Astrocyte of the hippocampus (primary cell): ENCODE measurements at places on chromosomes 11 and 22.

DNA sequence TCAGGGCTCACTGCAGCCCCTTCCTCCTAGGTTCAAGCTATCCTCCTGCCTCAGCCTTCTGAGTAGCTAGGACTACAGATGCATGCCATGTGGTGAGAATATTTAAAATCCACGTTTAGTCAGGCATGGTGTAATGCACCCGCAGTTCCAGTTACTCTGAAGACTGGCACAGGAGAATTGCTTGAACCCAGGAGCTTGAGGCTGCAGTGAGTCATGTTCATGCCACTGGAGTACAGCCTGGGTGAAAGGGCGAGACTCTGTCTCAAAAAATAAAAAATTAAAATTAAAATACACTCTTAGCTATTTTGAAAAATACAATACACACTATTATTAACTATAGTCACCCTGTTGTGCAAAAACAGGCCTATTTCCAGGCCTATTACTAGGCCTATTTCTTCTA, 38.4 kb downstream of the NOX4 start:
- no peak for DNase-seq

DNA sequence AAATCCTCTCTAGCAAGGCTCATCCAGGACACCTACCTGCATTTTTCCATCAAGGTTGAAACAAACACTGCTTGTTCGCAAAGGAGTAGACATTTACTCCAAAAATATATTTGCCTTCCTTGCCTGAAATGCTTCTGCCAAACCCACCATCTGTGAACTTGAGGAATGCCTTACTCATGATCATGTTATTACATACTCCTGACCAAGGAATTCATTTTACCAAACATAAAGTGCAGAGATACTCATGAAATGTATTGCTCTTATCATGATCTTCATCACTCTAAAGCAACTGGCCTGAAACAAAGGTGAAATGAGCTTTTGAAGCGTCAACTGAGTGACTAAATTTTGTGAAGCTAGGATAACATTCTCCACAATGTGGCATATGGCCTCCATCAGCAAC, 243.1 kb upstream of the CCDC179 start:
- DNase-seq, result no peak

GRCh38 chr11:77136784-77137420, 8.9 kb downstream of the MYO7A start:
- no peak for DNase-seq

- no peak for DNase-seq
Observed at GRCh38 chr11:64778223-64778472, 194 bp downstream of the SF1 start.

DNA sequence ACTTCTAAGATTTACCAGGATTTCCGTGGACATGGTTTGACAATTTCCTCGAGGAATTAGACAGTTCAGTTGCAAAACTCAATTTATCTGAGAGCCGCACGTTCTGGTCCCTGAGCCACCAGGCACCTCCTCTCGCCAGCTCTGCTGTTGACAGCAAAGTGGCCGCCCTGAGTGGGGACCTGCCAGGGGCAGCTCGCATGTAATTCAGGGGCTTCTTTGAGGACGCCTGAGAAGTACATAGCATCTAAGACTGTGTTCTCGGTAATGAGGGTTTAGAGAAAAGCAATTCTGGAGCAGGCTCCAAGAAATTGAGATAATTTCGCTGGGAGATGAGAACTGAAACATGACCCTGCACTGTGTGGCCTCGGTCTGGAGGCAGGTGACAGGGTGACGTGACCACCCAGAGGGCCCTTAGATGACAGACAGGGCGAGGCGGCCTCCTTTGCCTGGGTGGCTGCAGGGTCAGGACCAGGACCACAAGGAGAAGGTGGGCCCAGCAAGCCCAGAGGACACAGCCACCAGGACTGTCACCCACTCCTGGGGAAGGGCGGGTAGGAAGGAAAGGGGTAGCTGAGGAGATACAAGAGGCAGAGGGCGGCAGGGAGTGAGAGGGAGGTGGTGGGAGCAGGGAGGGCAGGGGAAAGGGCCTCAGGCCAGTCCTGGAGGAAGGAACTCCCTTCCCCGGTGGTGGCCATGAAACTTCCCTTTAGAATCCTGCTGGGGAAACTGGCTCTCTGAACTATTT, 55.0 kb downstream of the RTL6 start:
- DNase-seq, result no peak

DNA sequence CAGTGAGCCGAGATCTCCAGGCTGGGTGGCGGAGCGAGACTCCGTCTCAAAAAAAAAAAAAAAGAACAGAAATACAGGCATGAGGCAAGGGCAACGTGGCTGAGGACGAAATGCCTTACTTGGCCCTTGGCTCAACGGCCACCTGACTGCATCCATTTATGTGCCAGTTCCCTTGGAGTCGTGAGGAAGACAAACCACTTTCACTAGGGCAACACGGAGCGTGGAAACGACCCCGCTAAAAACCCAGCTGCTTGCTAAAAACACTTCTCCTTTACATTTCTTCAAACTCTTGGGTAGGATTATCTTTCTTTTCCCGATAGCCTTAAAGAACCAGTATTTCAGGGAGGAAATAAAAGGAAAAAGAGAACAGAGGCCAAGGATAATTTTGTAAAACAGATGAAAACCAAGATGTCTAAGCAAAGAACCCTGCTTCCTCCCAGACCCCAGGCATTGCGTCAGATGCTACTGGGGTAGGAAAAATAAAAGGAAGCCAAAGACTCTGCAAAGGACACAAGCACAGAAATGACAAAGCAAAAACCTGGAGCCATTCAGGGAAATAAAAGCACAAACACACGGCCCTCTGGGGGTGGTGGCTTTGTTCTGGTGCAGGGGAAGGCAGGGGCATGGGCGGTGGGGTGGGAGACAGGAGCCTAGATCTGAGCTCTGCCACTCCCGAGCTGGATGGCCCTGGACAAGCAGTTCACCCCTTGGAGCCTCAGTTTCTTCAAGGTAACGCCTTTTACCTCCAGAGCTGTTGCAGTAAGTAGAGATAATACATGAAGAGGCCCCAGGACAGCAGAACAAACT, 37.0 kb downstream of the PC start:
- no peak for DNase-seq

DNA sequence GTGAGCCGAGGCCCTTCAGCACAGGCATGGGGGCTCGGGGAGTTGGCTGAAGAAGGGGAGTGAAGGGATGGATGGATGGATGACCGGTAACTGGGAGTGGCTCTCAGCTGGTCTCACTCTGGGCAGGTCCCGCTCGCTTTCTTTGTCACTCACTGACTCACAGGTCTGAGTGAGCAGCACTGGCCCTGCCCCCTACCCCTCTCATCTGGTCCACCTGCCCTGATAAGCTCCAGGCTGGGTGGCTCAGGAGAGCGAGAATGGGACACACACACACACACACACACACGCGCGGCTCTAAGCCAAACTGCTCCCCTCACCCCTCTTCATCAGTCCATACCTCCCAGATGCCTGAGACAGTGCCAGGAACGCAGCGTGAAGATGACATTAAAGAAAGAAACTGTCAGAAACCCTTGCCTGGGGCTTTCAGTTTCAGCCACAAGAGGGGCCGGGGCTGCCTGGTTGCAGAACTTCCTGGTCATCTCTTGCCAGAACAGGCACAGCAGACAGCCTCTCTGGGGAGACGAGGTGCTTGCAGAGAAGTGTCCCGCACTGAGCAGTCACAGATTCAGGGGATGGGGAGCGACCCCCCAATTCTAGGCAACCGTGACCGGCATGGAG, 16.5 kb upstream of the SHISAL1 start:
- DNase-seq, result no peak

GRCh38 chr11:72257570-72257969, 13.6 kb upstream of the PHOX2A start:
- no peak for DNase-seq

- peak; percentile 5 for DNase-seq
Observed at GRCh38 chr11:42802201-42802899, 509.4 kb upstream of the API5 start.

GRCh38 chr11:95111923-95112540, 22.4 kb downstream of the ENDOD1 start:
- DNase-seq, result no peak

- peak; percentile 90 for DNase-seq
Observed at GRCh38 chr22:36368359-36368983, 19.3 kb downstream of the MYH9 start.

- no peak for DNase-seq
Observed at GRCh38 chr11:96086111-96086510, 162.2 kb upstream of the MTMR2 start.
